ENCODE measurements at places on chromosomes 2 and 18.

DNA sequence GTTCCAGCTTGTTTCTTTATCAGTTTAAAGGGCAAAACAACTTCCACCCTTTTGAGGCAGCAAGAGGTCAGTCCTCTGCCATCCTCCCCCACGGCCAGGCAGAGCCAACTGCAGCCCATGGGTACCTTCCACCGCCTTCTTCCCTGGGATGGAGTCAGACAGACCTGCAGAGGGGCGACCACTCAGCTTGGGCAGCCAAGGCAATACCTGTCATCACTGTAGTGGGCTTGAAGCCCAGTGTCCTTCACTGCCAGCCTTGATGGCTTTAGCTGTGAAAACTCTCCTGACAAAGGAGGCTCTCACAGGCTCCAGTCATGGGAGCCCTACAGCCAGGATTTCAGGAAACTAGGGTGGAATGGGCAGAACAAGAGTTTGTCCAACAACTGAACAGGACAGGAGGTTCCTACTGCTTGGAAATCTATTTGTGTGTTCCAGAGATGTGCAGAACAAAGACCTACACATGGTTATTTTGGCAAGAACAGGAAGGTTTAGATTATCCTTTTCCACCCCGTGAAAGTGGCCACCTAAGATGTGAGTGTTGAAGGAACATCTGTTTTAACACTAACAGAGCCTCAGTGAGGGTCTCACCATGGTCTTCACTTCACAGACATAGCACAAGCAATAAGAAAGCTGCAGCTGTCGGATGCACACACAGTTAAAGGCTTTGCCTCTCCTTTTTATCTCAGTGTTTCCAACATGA is 93.9 kb upstream of the RMDN2 start:
- no peak for DNase-seq

GRCh38 chr18:75928706-75929105 is 501.2 kb upstream of the SMIM21 start:
- no peak for DNase-seq

GRCh38 chr2:170221317-170222288 is 43.7 kb downstream of the MYO3B start:
- no peak for DNase-seq

DNA sequence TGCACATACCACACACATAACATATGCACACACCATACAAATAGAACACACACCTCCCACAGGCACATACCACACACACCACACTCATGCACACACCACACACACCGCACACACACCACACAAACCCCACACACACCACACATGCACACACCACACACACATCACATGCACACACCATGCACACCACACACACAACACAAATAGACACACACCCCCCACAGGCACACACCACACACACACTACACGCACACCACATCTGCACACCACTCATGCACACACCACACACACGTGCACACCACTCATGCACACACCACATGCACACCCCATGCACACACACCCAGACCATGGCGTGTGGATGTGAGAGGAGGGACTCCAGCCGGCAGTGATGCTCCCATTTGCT is 161.7 kb upstream of the TPO start:
- DNase-seq, result no peak

DNA sequence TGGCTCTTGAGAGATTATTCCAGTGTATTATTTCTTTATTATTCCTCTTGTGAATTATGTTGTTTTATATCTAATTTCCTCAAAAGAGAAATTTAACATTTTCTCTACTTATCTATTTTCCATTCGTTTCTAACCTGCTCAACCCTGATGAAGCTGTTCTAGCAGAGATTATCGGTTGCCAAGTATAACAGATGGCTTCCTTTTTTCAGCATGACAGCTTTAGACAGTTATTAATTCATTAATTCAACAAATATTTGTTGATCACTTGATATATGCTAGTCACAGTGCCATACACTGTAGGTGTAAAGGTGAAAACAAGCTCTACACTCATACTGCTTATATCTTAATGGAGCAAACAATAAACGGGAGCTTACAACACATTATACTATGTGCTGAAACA is 137.9 kb upstream of the UBE2E3 start:
- DNase-seq, result no peak

GRCh38 chr2:143489145-143489544 is 359.9 kb downstream of the ARHGAP15 start:
- no peak for DNase-seq

- no peak for DNase-seq
These were observed 3.2 kb upstream of the FEV start for GRCh38 chr2:218988164-218988563.

DNA sequence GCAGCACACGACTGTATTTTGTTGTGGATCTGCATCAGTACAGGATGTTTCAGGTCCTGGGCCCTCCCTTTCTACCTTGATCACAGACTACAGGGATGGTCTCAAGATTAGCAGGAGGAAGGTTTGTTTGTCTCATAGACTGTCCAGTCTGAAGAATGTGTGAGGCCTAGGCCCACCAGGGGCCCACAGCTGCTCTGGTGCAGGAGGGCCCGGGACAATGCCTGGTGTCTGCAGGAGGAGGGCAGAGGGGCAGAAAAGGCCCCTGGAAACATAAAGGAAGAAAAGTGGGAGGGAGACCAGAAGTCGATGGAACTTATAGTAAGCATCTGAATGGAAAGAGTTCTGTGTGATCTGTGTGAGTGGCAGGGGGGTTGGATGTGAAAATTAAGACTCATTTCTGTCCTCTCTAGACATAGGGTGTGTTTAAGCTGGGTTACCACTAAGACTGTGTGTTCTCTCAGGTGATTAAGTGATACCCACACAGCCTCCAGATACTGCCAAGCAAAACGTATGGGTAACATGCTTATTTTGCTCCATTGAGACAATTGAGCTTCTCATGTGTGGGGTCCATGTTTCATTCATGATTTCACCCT is 33.4 kb upstream of the LPIN2 start:
- no peak for DNase-seq

DNA sequence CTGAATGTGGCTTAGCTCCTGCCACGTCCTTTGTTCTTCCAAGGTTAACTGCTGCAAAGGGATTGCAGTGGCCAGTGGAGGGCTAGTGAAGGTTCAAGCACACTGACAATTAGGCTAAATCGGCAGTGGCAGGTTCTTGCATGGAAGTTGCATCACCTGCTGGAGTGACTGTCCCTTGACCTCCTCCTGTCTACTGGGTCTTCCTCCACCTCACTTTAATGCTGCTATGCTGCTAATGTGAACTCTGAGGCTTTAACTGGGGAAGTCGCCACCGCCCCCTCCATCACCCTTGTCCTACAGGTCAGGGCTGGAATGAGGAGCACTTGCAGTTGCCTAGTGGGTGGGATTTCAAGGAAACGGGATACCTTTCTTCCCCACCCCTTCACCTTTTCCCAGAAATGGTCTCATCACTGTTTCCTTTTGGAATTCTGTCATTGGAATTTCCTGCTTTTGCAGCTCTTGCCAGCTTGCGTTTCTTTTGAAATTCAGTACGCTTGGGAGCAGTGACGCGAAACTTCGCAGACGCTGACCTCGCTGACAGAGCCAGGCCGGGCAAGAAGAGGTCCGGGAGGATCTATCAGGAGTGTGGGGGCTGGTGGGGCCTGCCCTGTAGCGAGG is 150.3 kb downstream of the SH3RF3 start:
- no peak for DNase-seq

GRCh38 chr18:13730481-13730880 is 4.0 kb downstream of the RNMT start:
- no peak for DNase-seq

GRCh38 chr2:185274718-185275484 is 463.7 kb upstream of the FSIP2 start:
- no peak for DNase-seq

DNA sequence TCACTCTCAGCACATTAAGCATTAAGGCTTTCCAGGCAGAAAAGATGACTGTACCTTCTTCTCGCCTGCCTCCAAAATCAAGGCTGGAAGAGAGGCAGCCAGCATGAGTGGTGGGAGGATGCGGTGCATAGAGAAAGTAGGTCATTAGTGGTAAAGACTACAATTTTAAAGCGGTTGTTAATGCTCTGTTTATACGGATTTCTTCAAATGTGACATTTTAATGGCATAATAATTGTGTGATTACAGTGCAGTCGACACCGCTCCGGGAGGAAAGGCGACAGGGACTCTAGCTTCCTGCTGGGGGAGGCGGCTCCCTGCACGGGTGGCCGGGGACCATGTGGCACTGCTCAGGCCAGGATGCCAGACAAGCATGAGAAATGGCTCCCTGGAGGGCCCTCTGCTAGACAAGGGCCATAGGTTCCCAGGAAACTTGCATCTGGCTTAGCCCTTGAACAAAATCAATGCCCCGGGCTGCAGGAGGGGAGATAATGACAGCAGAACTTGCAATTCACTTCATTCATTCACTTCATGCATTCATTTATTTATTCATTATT is 129.6 kb downstream of the GALNT14 start:
- no peak for DNase-seq

- no peak for DNase-seq
These were observed 116.6 kb downstream of the MTX2 start for GRCh38 chr2:176385838-176386237.

GRCh38 chr2:28695245-28695647 is 56.4 kb upstream of the PPP1CB start:
- DNase-seq, result no peak

Measured in stimulated activated CD4-positive, alpha-beta T cell treated with anti-CD3 and anti-CD28 coated beads, Interleukin-2, amount 100 ng/mL, for 48 hours (primary cell).